ENCODE measurements at places on chromosomes 4 and X.

DNA sequence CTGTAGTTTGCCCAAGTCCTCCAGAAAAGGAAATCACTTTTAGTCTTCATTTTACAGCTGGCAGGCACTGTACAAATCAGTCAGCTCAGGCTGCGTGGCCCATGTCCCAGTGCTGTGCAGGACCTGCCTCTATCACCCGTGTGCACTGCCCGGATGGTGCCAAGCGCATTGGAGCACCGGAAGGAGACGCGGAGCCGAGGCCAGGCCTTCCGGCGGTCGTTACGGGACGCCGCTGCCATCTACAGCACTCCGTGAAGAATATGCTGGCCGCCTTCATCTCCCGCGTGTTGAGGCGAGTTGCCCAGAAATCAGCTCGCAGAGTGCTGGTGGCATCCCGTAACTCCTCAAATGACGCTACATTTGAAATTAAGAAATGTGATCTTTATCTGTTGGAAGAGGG lies at the start of gene PDHA2:
TSS of gene PDHA2 (plus strand) at position 203 of the 400 bp plus-strand sequence. CDS start at position 261, 58 bp downstream.
- DNase-seq = no peak

GRCh38 chr4:165700855-165701254 lies 172.2 kb upstream of the TLL1 start:
- no peak for DNase-seq

- no peak for DNase-seq
These were observed at the start of gene GPC4 for GRCh38 chrX:133415276-133416105. Gene GPC4 (minus strand): TSS chrX:133415489. CDS start chrX:133414965, 524 bp downstream.

DNA sequence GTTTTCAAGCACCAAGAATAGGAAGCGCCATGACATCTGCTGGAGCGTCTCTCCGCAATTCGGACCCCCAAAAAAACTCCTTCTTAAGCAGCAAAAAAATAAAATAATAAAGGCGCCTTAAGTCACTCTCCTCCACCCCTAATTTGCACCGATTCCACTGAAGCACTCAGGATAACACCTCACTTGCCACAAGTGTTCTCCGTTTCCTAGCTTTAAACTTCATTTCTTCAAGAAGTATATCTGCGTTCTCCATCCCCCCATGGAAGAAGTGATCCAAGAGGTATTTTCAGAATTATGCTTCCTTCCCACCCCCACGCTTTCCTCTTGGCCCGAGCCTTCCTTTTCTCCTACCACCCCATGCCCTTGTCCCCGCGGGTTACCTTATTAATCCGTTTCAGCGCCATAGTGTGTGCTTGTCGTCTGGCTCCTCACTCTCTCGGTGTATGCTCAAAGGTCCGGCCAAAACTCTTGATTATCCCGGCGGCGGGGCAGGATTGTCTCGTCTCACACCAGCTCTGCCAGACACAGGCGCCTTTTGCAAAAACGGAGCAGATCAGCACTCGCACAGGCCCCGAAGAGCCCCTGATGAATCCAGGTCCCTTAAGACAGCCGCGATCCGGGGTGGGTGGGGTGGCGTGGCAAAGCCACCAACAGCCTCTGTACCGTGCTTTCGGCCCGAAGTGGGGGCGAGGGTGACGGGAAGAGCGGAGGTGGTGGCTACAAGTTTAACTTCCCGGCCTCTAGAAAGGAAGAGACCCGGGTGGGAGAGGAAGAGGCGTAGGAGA lies 1.1 kb downstream of the UBE2D3 start:
- no peak for DNase-seq

- no peak for DNase-seq
These were observed 369.7 kb upstream of the TRAM1L1 start for GRCh38 chr4:117455088-117455487.

DNA sequence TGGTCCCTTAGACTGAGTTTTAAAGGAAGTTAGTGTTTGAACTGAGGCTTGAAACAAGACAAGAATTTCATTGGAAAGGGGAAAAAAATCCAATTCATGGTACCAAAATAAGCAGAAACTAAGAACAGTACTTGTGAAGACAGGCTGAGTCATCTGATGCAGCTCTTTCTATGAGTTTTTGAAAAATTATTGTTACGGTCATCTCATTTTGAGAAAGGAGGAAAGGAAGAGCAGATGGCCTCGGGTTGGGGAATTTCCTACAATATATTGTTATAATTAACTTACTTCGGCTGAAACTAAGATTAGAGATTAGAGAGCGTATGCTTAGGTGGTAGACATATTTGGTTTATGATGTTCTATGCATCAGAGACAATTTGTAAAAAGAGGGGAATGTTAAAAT lies 2164.8 kb upstream of the AGA start:
- DNase-seq = no peak

GRCh38 chr4:157242871-157243270 lies 22.3 kb downstream of the GRIA2 start:
- DNase-seq = no peak

DNA sequence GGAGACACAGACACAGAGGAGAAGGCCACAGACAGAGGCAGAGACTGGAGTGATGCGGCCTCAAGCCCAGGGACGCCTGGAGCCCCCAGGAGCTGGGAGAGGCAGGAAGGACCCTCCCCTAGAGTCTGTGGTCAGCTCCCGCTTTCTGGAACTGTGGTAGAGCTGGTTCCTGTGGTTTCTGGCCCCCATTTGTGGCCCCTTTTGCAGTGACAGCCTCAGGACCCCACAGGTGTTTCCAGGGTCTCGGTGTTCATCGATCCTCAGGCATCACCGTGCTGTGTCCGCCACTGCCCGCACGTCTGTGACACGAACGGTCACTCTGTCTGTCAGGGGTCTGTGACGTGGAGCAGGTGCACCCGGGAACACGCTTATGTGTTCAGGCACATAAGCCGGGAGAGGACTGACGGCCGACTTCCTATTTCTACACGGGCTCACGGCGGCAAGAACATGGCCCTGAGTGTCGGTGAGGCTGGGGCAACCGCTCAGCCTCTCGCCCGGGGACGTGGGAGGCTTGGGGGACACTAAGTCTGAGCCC lies 7.9 kb downstream of the GTPBP6 start:
- DNase-seq = no peak

GRCh38 chrX:69221239-69222102 lies 56.2 kb upstream of the PJA1 start:
- DNase-seq = no peak

DNA sequence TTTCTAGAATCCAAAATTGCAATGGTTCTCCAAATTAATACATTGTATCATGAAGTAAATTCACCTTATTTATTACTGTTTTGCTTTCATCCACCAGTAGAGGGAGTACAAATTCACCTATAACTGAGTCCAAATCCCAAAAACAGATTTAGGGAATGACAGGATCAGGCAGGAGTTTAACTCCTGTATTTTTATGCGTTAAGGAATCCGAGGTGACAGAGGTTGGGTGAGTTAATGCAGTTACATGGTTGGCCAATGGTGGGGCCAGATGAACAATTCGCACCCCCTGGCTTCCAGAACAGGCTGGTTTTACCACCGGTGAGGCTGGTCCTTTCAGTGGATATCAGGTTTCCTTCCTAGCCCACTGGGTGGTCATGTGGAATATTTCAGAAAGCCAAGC lies 82.4 kb downstream of the MTNR1A start:
- DNase-seq = no peak

DNA sequence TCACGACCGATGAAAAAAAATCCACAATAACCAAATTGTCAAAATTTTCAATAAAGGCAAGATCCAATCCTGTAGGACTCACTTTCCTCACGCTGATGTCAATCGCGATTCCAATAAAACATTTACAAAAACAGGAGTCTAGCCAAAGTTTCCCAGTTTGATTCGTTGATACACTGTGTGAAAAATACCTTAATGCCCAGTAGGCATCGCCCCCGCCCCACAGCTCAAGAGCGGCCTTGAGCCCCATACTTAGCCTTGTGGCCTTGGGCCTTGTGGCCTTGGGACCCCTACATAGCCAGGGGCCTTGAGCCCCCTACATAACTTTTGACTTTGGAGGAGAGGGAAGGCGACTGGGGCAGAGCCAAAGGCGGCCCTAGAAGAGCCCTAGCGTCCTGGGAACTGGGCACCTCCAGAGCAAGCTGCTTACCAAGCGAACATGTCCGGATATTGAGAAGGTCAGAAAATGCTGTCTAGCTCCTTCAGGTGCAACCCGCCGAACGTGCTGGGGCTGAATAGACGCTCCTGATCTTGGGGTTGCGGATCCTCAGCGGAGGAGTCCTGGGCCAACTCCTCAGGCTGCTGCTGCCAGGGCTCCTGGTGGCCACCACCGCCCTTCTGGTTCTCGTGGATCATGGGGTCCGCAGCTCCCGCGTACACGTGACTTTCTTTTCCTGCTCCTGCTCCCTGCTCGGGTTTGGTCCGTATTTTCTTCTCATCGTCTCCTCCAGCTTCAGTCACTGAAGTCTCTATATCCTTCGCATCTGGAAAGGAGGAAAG lies 62.9 kb downstream of the RHOXF2B start:
- DNase-seq = no peak

DNA sequence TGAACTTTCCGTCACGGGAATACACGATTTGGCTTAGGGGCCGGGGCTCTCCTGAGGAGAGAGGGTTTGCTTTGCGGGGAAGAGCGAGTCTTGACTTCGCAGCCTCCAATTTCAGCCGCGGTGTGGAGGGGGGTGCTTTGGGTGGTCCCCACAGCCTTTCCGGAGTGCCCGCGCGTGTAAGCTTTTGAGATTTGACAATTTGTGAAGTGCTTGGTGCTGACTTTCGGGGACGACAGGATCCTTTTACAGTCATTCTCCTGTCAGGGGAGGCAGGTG lies 355 bp downstream of the SCML1 start:
- DNase-seq = no peak

DNA sequence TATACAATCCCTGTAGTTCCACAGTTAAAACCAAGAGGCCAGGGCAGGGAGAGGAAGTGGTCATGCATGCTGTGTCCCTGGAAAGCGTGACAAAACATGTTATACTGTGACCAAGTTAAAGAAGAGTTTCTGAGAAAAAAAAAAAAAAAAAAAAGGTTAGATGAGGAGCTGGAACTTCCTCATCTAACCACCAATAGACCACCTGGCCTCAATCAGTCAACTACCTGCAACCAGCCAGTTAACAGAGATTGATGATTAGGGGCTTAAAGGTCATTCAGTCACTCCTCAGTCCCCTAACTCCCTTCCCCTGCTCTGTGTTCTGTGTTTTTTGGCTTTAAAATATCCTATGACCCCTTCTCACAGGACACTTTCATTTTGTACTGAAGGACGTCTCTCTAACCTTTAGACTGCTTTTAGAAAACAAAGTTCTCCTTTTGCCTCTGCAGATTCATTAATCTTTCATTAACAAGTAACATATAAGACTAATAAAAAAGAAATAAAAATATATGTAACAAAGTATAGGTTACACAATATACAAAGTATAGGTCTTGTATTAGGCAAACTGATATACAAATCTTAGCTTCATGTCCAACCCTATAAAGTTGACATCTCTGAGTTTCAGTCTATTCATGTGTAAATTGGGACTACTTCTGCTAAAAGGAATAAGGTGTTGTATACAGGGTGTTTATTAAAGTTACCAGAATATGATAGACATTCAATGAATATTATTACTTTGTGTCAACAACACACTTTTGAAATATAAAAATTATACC lies 179.1 kb upstream of the NDST4 start:
- DNase-seq = no peak

GRCh38 chr4:38347251-38347650 lies 316.7 kb upstream of the KLF3 start:
- no peak for DNase-seq

GRCh38 chr4:86496094-86497080 lies 97.7 kb upstream of the PTPN13 start:
- peak; percentile 32 for DNase-seq

- no peak for DNase-seq
These were observed 48.5 kb upstream of the PRSS48 start for GRCh38 chr4:151228189-151229119.

- no peak for DNase-seq
These were observed 227.9 kb upstream of the ANKRD50 start for GRCh38 chr4:124940387-124940786.

- DNase-seq = no peak
These were observed 2.7 kb downstream of the NDP start for GRCh38 chrX:43970528-43970927.

DNA sequence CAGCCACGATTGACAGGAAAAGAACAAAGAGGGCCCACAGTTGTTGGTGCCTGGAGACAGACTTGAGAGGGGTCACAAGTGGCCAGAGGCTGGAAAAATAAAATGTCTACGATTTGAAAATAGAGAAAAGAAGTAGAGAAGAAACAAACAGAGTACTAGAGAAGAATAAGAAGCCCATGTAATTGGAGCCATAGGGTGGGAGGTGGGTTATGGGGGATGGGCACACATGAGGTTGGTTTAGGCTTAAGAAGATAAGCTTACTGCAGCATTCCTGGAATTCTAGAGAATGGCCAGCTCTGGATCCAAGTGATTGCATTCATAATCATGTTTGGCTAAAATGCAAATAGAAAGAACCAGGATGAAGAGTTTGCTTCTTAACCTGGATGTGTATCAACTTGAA lies 210.7 kb downstream of the MAML3 start:
- DNase-seq = no peak

GRCh38 chr4:169270810-169271691 lies at the start of gene SH3RF1:
Gene SH3RF1 (minus strand): TSS chr4:169270956. CDS start chr4:169269212, 1,744 bp downstream.
- peak; percentile 53 for DNase-seq

GRCh38 chr4:4704267-4704666 lies 155.2 kb upstream of the MSX1 start:
- DNase-seq = no peak

DNA sequence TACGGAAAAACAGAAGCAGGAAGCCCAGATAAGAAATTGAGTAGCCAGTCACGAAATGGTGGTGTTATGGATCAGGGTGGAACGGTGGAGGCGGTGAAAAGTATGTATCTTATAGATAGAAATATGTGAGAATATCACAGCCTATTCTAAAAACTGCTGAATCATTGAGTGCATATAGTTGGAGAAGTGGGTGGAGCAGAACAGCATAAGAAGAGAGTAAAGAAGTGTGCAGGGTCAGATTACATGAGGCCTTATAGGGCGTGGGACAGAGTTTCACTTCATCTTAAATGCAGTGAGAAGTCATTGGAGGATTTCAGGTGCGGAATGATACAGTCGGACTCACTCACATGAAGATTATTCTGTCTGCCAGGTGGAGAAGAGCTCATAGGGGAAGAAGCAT lies 293.1 kb downstream of the TRIML1 start:
- DNase-seq = no peak

DNA sequence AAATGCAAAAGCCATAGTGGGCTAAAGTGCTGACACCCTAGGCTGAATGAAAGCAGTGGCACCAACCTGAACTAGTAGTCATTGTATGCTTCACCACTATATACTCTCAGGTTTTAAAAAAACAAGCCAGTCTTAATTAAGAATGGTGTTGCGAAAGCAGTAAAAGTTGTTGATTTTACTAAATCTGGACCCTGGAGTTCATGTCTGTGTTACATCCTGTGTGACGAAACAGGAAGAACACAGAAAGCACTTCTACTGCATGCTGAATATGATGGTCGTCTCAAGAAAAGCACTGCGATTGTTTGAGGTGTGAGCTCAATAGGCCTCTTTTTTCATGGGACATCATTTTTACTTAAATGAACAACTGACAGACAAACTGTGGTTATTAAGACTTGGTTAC lies 24.2 kb upstream of the GDPD2 start:
- DNase-seq = no peak

- DNase-seq = no peak
These were observed 1.6 kb downstream of the HHIP start for GRCh38 chr4:144647590-144647989.

- DNase-seq = no peak
These were observed 216.6 kb upstream of the INTU start for GRCh38 chr4:127416115-127416514.

- no peak for DNase-seq
These were observed 5.1 kb downstream of the CYTL1 start for GRCh38 chr4:5014007-5014682.
